ENCODE measurements at places on chromosomes 3 and 15.

DNA sequence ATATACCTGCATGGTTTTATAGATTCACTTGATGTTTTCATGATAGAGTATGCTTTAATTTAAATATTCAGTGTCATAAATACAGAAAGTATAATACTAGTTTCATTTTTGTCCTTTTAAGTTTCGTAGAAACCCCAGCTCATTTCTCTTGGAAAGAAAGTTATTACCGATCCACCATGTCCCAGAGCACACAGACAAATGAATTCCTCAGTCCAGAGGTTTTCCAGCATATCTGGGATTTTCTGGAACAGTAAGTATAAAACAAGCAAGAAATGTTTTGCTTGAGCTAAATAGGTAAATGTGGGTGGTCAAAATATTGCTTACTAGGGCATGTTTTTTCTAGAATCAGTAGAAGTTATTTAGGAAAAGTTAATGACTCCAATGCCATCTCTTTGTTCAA, 106.4 kb downstream of the TP63 start:
- DNase-seq: no peak

GRCh38 chr15:91862891-91863504, 9.5 kb downstream of the SLCO3A1 start:
- DNase-seq: no peak

GRCh38 chr15:68897016-68897415, 33.3 kb upstream of the SPESP1 start:
- DNase-seq: no peak

- no peak for DNase-seq
These were observed 8.9 kb upstream of the GABRB3 start for GRCh38 chr15:26781816-26782215.

- DNase-seq: no peak
These were observed 193.8 kb upstream of the TLE3 start for GRCh38 chr15:70291305-70292075.

DNA sequence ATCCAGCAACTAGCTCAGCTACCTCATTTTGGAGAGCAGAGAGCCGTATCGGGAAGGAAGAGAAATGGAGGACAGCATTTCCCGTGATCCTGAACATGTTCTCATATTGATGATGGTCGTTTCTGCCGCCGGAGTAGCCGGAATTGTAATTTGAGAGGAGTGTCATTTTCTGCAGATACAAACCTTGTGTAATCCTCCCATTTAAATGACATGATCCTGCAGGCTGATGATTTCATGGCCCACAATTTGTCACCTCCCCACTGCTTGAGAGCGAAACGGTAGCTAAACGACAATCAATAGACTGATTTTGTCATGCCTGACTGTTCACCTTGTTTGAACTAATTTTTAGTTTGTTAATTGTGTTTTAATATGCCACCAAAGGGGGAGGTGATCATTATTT, 126.5 kb upstream of the CNTN6 start:
- no peak for DNase-seq

All from astrocyte of the cerebellum (primary cell).